Left hindlimb (tissue), 1 donor: ENCODE measurements at places on chromosomes 7 and 10.
A peak's percentile ranks its signal among the peaks of the same experiment; 100 is the strongest.

GRCh38 chr7:101218236-101219125, 516 bp downstream of the ZNHIT1 start:
- DNase-seq = no peak

- DNase-seq = no peak
Measured at GRCh38 chr7:22859641-22860290, 37.1 kb upstream of the TOMM7 start.

DNA sequence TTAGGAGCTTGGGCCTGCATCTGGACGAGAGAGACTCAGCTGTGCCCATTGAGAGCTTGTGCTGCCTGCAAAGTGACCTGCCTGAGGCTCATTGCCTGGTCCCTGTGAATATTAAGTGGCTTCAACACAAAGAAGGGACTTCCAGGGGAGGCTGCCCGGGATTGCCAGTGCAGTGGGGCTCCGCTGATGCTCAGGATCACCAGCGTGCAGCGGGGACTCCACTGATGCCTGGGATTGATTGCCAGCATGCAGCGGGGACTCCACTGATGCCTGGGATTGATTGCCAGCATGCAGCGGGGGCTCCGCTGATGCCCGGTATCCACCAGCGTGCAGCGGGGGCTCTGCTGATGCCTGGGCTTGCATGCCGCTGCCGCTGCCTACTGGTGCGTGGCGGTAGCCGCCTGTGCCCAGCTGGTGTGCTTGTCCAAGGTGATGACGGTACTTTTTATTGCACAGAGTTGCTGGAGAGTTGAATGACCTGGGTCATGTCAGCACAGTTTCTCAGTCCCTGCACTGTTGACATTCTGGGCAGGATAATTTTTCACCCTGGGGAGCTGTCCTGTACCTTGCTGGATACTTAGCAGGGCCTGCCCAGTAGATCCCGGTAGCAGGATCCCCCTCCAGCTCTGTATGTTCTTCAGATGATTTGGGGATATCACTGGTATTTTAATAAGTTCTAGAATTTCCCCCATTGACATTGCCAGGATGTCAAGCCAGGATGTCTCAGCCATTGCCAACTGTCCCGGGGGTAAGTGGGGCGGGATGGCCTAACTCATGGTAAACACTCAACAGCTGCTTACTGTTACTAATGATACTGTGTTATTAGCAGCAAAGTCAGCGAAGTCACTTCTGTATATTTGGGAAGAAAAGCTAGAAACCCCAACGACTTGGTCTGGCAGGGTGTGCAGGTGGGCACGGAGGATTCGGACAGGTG, 13.0 kb downstream of the DOCK1 start:
- no peak for DNase-seq

- no peak for DNase-seq
Measured at GRCh38 chr7:25982684-25983083, 169.3 kb upstream of the NFE2L3 start.

GRCh38 chr7:79458796-79459195, 5.3 kb upstream of the MAGI2 start:
- no peak for DNase-seq

- no peak for DNase-seq
Measured at GRCh38 chr10:107689323-107689722, 524.8 kb upstream of the SORCS1 start.

DNA sequence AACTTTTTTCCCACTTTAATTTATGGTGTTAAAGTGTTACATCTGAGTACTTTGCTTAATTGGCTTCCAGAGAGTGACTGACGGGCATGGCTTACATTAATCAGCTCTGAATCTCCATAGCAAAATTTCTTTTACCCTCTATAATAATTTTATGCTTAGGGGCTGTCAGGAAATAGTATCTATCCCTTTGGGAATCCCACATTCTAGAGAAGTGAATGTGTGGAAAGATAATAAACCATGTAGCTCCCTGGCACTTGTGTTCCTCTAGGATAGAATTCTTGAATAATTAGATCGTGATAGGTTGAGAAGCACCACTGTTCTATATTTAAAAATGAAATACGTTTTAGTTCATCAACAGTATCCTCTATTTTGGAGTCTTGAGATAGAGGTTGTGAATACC, 89.6 kb downstream of the DNAJB9 start:
- DNase-seq = no peak

DNA sequence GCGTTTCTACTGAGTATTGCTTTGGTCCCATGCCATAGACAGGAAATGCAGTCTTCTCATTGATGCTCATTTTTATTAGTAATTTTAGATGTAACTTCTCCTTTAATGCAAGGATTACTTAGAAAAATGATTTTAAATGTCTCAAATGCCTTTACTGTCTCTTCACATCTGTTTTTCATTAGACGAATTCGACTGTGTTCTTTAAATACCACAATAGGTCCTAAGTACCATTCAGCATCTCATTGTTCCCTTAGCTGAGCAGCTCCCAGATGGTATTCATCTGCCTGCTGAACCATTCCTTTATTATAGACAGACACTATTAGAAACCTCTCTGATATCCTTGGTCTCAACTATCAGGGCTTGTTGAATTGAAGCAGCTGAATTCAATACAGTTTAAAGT, 113.6 kb downstream of the LSMEM1 start:
- DNase-seq = no peak

GRCh38 chr7:37786741-37787569, 61.4 kb upstream of the NME8 start:
- DNase-seq = no peak

DNA sequence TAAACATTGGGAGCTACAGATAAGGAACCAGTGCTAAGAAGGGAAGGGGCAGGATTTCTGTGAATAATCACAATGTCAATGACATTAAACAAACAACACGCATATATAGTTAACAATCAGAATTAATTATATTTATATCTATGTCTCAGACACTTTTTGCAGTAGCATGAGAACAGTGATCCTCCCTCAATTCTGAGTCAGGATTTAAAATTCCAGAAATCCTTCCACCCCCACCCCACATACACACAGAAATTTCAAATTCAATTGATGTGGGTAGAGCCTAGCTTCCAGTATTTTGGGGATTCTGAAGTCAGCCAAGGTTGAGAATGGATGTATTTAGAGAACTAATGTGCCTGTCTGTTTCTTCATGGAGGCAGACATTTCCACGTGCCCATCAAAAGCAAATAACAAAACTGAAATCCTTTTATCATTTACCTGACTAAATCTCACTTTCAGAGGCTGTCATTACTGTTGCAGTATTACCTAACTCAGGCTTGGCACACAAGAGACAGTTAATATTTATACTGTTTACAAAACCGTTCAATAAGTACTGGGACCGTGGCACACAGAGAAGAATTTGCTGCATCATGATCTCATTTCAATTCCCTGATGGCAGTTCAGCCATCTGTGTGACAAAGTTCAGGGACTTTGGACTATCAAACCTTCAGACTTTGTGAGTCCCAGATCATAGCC, 116.6 kb upstream of the PALS2 start:
- no peak for DNase-seq

- no peak for DNase-seq
Measured at GRCh38 chr10:128474571-128474970, 348.3 kb upstream of the MKI67 start.

GRCh38 chr10:58175990-58176900, 91.4 kb downstream of the IPMK start:
- DNase-seq = no peak

GRCh38 chr10:77563638-77564270, 73.9 kb downstream of the KCNMA1 start:
- no peak for DNase-seq

GRCh38 chr7:69217516-69218350, 380.5 kb upstream of the AUTS2 start:
- DNase-seq = peak; percentile 82

DNA sequence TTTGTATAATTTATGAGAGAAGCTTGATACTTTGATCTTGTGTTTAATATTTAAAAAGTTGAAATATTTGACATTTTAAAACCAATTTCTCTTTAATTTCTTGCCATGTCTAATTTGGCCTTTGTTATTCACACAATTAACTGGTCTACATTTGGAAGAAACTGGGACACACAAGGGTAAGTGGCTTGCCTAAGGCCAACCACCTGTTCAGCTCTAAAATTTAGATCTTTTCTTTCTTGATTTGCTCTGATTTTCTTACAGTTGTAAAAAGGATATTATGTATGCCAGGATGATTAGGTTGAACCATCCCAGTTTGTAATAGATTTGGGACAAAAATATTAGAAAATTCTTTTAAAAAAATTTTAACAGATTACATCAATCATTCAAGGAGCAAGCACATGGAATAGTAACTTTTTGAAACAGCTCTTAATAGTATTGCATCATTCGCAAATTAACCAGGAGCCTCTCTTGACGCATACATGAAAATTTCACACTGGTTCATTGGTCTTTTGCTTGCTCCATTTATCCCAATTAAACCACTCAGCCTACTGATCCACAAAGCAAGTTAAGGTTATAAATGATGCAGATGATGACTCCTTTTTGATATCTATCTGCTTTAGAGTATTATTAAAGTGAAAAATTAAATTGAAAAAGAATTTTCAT, 222.4 kb upstream of the SLC26A5 start:
- DNase-seq = no peak

DNA sequence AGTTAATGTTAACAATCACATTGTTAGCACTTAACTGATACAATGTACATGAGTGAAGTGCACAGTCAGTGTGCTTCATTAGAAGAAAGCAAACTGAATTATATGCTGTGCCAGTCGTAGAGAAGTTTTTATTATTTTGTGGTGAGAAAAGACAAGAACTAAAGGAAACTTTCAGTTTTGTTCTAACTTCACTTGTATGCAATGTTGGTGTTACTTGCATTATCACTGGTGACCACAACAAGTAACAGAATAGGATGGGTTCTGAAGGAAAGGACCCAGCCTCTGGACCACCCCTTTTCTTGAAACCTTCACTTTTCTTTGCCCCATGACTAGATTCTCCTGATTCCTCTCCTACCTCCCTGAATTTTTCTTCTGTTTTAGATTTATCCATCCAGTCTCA, 123.3 kb upstream of the GAD2 start:
- no peak for DNase-seq

GRCh38 chr10:106872176-106872575, 292.3 kb downstream of the SORCS1 start:
- DNase-seq = no peak

DNA sequence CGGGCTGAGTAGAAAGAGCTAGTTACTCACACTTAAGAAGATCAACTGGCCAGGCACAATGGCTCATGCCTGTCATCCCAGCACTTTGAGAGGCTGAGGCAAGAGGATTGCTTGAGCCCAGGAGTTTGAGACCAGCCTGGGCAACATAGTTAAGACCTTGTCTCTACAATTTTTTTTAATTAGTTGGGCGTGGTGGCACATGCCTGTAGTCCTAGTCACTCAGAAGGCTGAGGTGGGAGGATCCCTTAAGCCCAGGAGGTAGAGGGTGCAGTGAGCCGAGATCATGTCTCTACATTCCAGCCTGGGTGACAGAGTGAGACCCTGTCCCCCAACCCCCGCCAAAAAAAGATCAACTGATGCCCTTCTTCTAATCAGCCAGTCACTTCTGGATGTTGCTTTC, 74.6 kb upstream of the ATP6V0A4 start:
- no peak for DNase-seq

DNA sequence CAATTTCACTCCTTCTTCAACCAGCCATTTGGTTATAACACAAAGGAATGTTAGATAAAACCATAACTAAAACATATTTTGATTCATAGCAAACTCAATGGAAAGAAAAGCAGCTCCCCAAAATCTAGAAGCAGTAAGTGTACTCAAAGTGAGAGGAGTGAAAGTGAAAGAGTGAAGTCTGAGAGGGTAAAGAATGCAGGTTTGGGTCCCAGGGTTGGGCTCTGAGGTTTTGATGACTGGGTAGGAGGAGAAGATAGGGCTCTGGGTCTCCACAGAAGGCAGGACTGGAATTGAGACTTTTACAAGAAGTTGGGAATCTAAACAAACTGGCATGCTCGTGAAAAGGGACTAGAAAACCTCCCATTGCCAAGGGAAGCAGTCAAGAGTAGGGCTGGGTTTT, 85.4 kb upstream of the RSU1 start:
- DNase-seq = no peak

- DNase-seq = peak; percentile 42
Measured at GRCh38 chr10:45091968-45092367, 91.2 kb downstream of the ZNF22 start.

DNA sequence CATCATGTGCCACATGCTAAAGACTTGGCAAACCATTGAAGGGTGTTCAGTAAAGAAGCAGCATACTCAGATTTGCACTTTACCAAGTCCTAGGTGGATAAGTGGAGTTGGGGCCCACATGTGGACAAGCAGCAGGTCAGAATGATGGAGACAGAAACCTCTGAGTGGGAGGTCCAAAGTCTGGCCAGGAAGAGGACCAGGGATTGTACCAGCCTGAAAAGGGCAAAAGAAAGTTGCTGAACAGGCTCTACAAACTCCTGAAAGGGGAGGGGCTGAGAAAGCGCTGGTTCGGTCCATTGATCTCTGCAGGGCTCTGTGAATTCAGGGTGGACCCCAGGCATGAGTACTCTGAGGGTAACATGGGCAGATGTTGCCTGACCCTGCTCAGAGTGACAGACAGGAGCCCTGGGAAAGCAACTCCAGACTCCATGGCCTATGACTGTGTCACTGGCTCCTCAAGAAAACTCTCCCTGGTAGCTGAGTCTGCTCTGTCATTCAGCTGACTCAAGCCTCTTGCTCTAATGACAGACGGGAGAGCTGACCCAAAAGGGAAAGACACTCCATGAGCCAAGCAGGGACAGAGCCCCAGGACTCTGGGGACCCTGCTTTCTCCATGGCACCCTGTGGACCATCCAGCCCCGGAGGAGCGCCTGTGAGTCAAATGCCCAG, 68.5 kb downstream of the TBXAS1 start:
- no peak for DNase-seq

GRCh38 chr10:115063701-115064658, 29.2 kb upstream of the ATRNL1 start:
- DNase-seq = no peak

DNA sequence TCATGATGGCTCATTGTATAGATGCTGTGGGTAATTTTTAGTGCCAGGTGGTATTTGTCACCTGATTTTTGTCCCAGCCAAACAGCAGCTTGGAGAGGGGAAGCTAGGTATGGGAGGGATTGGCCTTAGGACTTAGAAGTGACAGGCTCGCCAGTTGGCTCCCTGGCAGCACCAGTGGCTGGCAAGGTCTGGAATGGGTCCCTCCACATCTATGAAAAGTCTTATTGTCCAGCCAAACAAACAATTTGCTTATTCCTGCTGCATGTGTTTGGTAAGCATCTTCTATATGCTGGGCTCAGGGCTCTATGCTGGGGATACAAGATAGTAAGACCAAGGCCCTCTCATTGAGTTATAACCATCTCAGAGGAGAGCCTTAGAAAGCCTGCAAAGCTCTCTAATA, 42.5 kb downstream of the SORCS3 start:
- no peak for DNase-seq

DNA sequence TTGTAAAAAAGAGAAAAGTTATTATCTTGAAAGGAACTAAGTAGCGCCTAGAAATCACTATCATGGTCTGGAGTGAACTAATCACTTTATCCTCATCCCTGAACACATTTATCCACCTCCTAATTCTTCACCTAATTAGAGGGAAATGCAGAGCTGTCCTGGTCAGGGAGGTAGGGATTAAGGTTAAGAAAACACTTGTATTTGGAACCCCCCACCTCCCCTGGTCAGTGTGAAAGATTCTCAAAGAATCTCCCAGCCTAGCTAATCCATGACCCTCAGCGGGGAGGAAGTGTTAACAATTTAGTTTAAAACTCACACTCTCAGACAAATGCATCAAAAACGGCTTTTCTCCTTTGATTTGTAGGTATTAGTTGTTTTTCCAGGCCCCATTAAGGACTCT, 83.8 kb downstream of the FAM204A start:
- no peak for DNase-seq
